RPMI7951 (cell line): ENCODE measurements at places on chromosomes 6 and 20. TPM values are rescaled to one million over a fixed set of nuclear protein-coding genes. Genes with fewer than 3 reads are reported as not detected.

The TCF21 gene
- not detected in 2 replicates for total RNA-seq

The TREML4 gene
- not detected in 2 replicates for total RNA-seq

The FAM50B gene
- 2.2 and 2.3 TPM in 2 replicates for total RNA-seq

The PNISR gene
- total RNA-seq, result 63.8 and 65.1 TPM in 2 replicates

The RBBP8NL gene
- total RNA-seq, result not detected in 2 replicates

The OR2H2 gene
- not detected in 2 replicates for total RNA-seq

The RCAN2 gene
- total RNA-seq, result 0.48 and 0.49 TPM in 2 replicates

The TREML2 gene
- total RNA-seq, result not detected in 2 replicates
